ENCODE measurements at places on chromosomes 6 and 20.

DNA sequence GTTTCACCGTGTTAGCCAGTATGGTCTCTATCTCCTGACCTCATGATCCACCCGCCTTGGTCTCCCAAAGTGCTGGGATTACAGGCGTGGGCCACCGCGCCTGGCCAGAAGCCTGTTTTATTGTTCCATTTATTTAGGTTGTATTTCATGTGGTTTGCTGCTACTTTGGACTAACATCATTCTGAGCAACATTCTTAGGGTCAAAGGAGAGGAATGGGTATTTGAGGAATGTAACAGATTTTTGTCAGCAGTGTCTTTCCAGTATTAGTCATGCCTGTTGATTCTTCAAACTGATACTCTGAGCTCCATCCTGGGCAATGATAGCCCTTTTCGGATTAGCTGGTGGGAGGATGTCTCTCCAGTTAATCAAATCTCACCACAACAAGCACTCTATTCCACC, 213.0 kb upstream of the CITED2 start:
- DNase-seq = peak; percentile 91

GRCh38 chr6:6026513-6027205, 19.9 kb upstream of the NRN1 start:
- DNase-seq = no peak

- no peak for DNase-seq
Measured at GRCh38 chr20:41089555-41089954, 47.8 kb upstream of the PLCG1 start.

GRCh38 chr6:41700463-41701347, 34.7 kb downstream of the TFEB start:
- no peak for DNase-seq

DNA sequence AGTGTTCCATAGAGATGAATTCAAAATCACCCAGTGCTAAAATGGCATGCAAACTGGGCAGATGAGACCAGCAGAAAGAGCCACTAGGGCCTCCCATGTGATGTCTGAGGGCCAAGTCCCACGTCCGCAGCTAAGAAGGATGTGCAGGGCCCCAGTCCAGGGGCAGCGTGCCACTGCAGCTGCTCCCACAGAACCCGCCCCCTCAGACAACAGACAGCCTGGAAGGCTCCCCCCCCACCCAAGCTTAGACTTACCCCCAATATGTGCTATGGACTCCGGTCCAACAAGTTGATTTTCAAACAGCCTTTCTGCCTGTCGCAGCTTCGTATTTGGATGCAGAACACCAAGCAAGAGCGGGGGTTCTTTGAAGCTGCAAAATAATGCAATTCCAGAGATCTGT, 14.0 kb downstream of the APMAP start:
- no peak for DNase-seq

DNA sequence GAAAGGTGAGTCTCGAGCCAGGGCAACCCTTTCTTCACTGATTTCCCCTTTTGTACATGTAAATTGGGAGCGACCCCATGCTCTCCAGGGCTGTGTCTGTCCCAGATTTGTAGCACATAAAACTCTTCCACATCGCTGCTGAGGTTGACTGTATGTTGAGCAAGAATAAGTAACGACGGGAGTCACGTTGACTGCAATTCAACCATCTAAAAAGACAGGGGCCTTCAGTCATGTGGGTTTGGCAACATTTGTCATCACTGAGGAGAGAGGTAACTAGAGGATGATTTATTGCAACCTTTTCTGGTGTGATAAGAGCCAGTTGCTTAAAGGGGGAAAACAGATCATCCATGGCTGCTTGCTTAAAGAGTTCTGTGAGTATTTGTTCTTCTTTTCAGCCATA, 159.4 kb upstream of the SULF2 start:
- no peak for DNase-seq

DNA sequence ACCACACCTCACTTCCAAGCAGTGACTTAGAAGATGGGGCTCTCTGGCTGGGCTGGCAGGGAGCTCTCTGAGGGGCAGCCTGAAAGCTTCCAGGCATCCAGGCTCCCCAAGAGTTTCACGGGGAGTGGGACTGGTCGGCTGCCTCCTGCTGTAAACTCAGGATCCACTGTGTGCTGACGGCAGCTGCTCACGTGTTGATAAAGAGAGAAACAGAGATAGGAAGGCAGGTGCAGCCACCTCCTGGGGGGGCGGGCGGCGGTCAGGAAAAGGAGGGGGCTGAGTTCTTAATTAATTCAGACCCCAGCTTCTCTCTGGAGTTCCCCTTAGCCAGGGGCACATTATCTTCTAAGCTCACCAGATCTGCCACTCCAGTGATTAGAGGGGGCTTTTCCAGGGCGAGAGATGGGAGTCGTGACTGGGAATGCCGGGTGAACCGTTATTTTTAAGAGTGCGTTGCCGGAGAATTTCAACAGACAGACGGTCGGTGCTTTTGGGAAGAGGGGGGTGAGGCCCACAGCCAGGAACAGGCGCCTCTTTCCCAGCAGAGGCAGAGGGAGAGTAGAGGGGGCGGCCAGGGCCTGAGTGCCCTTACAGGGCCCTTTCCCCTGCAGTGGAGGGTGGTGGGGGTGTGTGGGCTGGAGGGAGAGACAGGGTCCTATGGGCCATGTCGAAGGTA, 70.9 kb downstream of the CD40 start:
- DNase-seq = no peak

GRCh38 chr20:43903953-43904826, 10.5 kb upstream of the TOX2 start:
- no peak for DNase-seq

DNA sequence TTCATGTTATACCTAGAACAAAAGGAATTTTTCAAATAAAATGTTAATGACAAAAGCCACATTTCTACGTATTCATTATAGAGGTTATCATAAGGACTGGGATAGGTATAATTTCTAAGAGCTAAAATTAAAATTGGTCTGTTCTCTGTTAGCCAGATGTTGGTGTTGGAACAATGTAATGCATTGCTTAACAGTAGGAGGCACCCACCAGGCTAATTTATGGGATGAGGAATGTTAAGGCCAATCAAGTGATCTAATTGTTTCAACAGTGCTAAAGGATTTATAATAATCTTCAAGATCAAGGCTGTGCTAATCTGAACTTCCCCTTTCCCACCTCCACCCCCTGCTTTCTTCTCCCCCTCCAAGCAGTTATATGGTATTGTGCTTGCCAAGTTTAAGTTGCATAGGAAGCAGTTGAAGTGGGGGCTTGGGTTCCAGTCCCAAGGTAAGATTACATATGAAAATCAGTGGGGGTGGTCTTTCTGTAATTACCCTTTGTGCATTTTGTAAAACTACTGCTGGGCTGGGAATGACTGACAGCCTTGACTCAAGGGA, 89.2 kb upstream of the BACH2 start:
- no peak for DNase-seq

DNA sequence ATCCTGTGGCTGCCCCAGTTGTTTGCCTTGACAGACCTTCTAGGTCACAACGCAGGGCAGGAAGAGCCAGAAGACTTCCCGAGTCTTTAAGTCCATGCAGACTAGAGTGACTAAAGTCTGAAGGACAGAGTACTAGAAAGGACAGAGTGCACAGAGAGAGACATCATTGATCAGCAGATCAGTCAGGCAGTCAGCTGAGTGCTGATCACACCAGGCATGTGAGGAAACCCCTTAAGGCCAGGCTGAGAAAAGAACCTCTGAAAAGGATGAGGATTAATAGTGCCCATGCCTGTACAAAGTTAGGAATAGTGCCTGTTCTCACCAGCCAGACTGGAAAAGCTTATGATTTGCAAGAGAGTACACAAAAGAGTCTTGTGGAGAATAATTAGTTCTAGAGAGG, 91.3 kb downstream of the CFAP61 start:
- DNase-seq = no peak

- no peak for DNase-seq
Measured at GRCh38 chr20:45223136-45223535, 2.0 kb downstream of the SEMG2 start.

GRCh38 chr20:57638173-57638894, 18.1 kb upstream of the ZBP1 start:
- DNase-seq = no peak

DNA sequence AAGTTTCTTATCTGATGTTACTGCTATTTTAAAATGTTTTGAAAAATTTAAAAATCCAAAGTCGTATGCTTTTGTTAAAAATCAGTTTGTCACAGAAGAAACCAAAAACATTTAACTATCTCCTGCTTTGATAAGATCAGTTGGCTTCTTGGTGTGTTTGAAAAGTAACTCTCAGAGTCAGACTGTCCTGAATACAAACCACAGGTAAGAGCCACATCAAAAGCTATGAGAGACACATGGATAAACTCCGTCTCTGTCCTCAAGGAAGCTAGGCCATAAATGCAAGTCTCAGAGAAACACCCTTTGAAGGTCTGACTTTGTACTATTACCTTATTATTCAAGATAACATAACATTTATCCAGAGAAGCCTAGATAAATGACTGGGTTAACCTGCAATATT, 7.7 kb downstream of the HBS1L start:
- DNase-seq = no peak

GRCh38 chr6:11263291-11263775, 30.9 kb upstream of the NEDD9 start:
- no peak for DNase-seq

DNA sequence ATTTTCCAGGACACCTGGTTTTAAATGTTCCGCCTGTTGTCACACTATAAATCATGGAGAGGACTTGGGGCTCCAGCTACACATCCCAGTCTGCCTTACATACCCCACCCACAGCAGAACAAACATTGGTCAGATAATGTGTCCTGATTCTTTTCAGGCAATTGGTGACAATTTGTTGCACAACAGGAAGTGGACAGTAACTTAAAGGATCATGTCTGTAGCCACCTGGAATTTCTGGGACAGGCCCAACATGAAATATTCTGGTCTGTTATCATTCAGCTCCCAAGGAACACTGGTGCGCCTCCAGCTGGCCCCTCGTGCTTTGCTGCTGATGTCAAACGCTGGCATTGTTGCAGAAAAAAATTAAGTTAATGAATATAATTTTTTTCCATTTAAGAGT, 117.2 kb downstream of the SOBP start:
- DNase-seq = no peak

- DNase-seq = no peak
Measured at GRCh38 chr6:152981989-152982903, 595 bp downstream of the FBXO5 start.

- no peak for DNase-seq
Measured at GRCh38 chr6:54465649-54466300, 157.5 kb downstream of the TINAG start.

DNA sequence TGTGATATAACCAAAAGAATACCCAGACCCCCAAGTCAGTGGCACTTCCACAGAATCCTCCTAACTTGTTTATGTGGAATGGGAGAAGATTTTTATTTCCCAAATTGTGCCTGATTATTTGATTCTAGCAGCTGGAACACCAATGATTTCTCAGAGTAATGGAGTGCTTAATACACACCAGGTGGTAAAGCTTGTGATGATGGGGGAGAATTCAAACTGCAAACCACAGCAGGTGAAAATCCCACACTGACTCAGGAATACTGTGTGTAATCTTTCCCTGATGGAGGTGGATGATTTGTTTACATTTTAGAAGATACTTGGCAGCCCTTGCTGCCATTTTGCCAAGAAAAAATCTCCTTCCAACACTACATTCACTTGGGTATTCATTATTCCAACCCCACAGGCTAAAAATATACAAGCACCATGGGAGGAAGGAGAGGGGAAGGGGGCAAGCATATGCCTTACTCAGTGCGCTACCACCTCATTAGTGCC, 212.7 kb upstream of the PLN start:
- DNase-seq = no peak

GRCh38 chr20:24318569-24319352, 150.7 kb upstream of the SYNDIG1 start:
- DNase-seq = no peak

DNA sequence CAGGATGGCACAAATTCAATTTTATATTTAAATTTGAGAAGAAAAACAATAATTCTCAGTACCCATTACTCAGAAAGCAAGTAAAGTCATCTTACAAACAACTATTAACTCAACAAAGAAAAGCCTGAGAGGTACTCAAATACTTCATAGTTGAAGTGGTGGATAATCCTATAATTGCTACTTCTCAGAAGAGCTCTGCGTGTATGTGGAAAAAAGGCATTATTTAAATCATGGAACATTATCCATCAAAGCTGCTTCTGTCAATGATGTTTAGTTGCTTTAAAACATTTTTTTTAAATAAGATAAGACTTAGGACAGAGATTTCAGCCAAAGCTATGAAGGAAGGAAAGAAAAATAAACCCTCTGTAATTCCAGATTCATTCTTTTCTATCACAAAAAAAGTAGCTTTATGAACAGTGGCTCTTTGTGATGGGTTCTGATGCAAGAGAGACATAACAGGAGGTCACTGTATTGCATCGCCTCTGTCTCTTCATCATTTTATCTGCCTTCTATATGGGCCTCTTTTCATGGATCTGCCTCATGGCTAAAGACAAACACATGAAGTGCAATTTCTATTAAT, 367.9 kb upstream of the SLC35B3 start:
- no peak for DNase-seq

GRCh38 chr6:22892452-22892851, 323.1 kb downstream of the HDGFL1 start:
- DNase-seq = peak; percentile 93

GRCh38 chr20:17605131-17605660, 35.3 kb downstream of the DSTN start:
- DNase-seq = no peak

DNA sequence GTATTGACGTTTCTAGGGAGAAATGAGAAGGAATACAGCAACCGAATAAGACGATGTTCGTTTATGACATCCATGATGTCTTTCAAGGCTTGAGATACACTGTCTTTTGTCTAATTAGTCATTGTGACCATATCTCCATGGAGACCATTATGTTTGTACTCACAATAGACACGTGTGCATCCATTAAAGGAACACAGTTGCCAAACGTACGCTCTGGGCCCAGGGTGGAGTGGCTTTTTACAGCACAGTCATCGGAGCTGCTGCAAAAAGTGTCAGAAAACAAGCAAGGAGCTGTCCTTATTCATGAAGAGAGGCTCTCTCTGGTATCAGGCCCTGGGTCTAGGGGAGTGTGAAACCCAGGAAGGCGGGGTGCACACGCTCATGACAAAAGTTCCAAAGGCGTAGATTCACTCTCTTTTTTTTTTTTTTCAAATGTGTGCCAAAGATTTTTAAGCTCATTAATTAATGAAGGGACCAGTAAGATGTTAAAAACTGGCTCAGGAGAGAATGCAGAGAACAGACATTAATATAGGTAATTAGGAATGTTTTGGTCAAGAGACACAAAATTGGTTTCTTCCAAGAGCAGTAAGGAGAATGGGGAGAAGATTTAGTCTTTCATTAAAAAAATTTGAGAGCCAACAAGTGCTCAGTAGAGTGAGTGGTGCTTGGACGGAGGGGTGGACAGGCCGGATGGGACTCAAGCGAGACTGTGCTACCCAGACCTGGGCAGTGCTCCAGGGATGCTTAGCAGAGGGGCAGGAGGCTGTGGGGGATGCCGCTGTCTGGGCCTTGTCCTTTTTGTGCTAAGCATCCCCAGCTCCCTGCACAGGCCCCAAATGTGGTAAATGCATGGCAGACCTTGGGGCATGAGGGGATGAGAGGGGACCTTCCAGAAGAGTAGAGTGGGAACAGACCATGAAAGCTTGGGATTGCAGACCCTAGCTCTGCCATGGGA, 34.9 kb upstream of the GTSF1L start:
- no peak for DNase-seq
